ENCODE measurements at places on chromosomes 11 and 22.

DNA sequence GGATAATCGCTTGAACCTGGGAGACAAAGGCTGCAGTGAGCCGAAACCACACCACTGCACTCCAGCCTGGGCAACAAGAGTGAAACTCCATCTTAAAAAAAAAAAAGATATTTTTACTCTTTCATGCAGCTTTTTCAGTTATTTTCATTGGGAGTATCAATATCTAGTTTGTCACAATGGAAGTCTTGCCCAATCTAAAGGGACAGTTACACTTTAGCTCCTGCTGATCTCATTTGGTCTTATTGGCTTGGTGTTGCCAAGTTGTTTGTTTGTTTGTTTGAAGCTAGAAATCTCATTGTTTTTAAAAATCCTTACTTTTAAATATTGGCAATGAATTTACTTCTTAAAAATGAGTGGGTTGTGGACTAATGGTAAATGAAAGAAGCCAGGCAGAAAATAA is 24.7 kb downstream of the CEP295 start:
- DNase-seq, result no peak

DNA sequence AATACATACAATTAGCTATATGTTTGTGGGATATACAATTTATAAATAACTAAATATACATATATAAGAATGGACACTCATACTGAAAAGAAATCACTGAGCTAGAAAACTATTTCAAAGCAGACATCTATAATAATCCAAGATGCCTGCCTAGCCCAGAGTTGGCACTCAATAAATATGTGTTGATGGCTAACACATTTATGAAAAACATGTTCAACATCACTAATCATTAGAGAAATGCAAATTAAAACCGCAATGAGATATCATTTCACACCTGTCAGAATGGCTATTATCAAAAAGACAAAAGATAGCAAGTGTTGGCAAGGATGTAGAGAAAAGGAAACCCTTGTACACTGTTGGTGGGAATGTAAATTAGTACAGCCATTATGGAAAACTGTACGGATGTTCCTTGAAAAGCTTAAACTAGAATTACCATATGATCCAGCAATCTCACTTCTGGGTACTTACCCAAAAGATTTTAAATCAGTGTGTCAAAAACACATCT is 29.8 kb downstream of the POU2AF1 start:
- DNase-seq, result no peak

DNA sequence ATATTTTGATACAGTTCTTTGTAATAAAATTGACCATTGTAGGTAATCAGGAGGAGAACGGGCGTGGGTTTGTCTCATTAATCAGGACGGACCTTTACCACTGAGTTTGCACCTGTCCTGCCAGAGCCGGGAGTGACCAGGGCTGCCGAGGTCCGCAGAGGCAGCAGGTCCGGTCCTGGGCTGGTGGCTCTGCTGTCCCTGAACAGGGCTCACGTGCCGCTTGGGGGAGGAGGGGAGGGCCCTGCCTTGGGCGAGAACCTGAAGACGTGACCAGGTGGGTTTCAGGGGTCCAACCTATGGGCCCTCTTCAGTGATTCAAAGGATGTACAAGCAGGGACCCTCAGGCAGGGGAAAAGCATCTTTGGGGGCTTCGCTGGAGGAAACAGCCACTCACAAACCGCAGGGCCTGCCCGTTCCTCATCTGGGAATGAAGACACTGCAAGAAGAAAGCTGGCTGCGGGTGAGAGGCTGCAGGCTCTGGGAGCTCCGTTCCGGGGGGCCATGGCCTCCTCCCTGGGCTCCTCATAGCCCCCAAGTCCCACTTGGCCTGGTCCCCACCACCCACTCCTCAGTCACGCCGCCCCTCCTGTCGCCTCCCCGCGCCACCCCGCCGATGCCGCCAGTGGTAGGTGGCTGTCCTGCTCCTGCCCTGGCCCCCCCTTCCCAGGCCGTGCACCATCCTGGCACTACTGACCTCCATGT is 9.2 kb downstream of the CRELD2 start:
- DNase-seq, result no peak

- DNase-seq, result no peak
Observed at GRCh38 chr22:46913351-46913750, 150.9 kb downstream of the TBC1D22A start.

DNA sequence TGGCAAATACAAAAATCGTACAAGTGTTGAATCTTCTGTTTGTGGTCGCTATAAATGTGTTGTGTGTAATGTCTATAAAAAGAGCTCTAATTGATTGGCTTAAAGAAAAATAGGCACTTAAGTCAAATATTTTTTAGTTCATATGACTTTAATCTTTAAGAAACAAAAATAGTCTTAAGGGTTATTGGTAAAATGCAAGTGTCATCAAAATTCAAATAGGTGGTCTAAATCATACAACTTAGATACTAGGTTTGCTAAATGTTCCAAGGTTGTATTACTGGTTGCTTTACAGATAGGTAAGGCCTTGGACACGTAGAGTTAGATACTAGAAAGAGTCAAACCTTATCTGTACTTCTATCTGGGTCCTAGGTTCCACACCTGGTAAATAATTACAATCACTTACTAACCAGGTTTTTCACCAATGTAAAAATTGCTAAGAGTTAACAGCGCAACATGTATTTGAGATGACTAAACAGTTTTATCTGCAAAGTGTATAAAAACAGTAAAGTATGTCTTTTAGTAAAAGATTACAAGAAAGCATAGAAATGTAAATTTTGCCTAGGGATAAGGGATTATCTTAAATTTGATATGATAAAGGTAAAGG is 91.1 kb upstream of the GNAZ start:
- no peak for DNase-seq

- DNase-seq, result no peak
Observed at GRCh38 chr11:37503411-37504059, 905.5 kb upstream of the RAG2 start.

- DNase-seq, result no peak
Observed at GRCh38 chr11:99271527-99271926, 250.8 kb downstream of the CNTN5 start.

- no peak for DNase-seq
Observed at GRCh38 chr11:115743719-115744118, 239.5 kb upstream of the CADM1 start.

DNA sequence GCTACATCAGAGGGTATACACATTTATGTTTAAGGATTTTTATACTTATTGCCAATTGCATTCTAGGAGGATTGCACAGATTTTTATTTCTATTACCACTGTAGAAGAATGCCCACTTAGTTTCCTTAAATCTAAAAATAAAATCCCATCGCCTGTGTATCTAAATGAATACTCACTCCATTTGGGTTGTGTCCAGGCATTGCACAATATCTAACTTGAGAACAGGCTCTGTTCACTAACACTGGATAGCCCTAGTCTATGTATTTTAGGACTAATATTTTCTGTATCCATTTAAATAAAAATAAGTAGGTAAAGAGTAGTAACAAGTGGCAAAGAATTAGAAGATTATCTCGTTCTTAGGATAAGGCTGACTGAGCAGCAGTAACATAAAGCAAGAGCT is 4.1 kb downstream of the C11orf52 start:
- no peak for DNase-seq

DNA sequence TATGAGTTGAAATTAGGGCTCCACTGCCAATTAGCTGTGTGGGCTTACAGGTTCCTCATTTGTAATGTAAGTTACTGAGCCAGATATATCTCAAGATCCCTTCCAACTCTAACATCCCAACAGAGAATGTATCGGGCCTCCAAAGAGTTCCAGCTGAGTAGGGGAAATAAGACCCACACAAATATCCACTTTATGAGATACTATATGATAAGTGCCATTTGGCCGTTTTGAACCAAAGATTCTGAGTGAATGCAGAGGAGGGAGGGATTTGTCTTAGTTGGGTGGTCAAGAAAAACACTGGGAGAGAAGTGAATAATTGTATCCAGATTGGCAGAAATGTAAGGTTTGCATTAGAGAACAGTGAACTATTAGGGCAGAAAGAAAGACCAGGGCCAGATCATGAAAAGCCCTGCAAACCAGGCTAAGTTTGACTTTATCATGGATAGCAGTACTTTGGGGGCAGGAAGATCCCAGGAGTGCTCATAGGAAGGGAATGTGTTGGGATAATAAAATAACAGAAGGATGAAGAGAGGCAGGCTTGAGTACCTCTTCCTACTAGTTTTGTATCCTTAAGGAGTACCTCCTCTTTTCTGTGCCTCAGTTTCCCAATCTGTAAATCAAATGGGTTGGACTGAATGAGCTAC is 63.9 kb downstream of the RPL27A start:
- no peak for DNase-seq

GRCh38 chr11:8061555-8062428 is 19.2 kb upstream of the TUB start:
- DNase-seq, result no peak

GRCh38 chr11:44530413-44531115 is 34.9 kb upstream of the CD82 start:
- no peak for DNase-seq

DNA sequence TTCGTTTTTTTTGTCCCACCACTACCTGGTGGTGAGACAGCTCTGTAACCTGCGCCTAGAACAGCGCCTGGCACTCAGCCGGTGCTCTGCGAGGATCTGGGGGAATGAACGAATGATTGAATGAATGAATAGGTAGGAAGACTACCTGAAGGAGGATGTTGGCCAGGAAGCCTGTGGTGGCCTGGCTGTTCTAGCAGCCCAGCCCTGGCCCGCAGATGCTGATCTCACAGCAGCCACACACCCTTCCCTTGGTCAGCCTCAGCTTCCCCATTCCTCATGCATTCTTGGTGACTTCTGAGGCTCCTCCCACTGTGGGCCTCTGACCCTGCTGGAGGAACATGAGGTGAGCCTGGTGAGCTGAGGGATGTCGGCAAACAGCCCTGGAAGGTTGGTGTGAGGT is 3.7 kb downstream of the TRPM5 start:
- no peak for DNase-seq

DNA sequence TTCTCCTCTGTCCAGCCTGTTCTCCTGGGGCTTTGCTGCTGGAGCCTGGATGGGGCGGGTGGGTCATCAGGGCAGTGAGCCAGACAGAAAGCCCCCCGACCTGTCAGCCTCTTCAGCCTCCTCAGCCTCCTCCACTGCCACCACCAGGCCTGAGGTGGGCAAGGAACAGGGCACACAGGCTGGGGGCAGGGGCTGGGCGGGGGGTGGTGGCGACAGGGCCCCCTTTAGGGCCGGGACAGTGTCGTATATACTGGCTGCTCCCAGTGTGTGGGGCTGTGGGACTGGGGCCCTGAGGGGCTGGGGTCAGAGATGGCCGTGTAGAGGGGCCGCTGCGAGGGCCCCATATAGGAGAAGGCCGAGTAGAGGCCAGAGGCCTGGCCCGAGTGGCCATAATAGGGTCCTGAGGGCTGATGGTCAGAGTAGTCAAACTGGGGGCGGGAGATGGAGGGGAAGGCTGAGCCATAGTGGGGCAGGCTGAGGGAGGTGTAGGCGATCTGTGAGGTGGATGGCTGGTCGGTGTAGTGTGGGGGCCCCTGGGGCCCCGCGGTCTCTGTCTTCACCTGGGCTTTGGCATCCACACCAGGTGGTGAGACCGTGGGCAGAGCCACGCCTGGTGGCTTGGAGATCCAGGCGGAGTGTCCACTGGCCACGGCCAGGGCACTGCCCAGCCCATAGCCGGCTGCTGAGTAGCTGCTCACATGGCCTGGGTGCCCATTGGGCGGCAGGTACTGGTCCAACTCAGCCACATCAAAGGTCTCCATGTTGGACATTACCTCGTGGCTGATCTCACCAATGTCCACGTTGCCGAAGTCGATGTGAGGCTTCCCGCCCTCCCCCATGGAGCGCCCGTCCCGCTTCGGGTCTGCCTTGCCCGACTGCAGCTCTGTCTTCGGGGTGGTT is 10.8 kb downstream of the SOX10 start:
- DNase-seq, result no peak

DNA sequence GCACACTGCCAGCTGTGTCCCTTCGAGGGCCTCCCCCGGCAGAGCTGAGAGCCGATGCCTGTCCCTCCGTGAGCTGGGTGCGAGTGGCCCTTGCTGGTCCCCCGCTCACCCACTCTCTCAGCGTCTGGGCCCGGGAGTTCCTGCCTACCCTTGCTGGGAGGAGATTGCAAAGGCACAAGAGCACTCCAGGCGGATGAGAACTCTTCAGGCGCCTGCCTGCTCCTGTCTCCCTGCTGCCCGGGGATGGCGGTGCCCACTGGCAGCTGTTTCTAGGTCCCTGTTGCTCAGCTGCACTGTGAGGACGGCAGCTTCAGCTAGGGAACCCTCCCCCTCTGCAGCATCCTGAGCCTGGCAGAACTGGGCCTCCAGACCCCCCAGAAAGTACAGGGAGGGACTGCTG is 61.1 kb downstream of the FLRT1 start:
- DNase-seq, result no peak

DNA sequence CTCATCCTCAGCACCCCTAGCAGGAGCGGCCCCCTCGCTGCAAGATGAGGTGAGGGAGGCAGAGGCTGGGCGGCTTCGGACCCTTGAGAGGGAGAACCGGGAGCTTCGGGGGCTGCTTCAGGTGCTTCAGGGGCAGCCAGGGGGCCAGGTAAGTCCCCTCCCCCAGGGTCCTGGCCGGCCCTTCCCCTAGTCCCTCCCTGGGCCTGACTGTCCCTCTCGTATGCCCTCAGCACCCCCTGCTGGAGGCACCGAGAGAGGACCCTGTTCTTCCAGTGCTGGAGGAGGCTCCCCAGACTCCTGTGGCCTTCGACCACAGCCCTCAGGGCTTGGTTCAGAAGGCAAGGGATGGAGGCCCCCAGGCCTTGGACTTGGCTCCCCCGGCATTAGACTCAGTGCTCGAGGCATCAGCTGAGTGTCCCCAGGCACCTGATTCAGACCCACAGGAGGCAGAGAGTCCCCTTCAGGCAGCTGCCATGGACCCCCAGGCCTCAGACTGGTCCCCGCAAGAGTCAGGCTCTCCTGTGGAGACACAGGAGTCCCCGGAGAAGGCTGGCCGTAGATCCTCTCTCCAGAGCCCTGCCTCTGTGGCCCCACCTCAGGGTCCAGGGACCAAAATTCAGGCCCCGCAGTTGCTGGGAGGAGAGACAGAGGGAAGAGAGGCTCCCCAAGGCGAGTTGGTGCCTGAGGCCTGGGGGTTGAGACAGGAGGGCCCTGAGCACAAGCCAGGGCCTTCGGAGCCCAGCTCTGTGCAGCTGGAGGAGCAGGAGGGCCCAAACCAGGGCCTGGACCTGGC is 4.0 kb downstream of the CCDC88B start:
- DNase-seq, result peak; percentile 53

GRCh38 chr11:111502611-111503010 is 9.6 kb downstream of the BTG4 start:
- DNase-seq, result no peak

- no peak for DNase-seq
Observed at GRCh38 chr11:131724436-131724975, 354.1 kb downstream of the NTM start.

- no peak for DNase-seq
Observed at GRCh38 chr22:23583836-23584235, 3.7 kb upstream of the IGLL1 start.

- no peak for DNase-seq
Observed at GRCh38 chr11:128210148-128210940, 377.0 kb downstream of the ETS1 start.

DNA sequence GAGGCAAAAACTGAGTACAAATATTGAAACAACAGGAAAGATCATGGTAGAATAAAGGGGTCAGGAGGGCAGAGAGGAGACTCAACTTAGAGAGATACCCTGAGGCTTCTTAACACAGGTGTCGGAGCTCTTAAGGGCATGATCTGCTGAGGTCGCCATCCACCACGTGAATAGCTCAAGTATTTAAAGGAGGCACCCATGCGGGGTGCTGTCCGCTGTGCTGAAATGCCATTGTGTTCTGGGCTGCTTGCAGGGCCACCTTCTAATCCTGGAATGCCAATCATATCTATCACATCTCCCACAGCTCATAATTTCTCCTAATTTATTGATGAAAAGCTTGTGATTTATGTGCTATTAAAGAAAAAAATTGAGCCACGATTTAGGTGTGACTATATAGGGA is 90.2 kb downstream of the SEZ6L start:
- no peak for DNase-seq

- no peak for DNase-seq
Observed at GRCh38 chr22:27245056-27245455, 556.5 kb downstream of the MN1 start.

All from GM13977 (cell line).